ENCODE measurements at places on chromosomes 3 and 15.
A peak's percentile ranks its signal among the peaks of the same experiment; 100 is the strongest.

DNA sequence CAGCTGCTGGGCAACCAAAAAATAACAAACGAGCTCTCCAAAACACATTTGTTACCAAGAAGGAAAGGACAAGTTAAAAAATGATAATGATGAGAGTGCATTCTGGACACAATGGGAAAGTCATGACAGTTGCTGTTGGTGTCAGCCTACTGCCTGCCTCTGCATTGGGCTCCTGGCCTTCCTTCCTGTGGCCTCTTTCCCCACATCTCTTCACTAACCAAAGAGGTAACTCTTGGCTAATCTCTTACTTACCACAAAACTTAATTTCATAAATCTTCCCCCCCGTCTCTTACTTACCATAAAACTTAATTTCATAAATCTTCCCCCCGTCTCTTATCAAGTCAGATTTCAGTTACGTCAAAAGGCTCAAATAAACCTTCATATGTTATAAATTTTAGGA, 58.6 kb downstream of the AGTR1 start:
- no peak for DNase-seq

DNA sequence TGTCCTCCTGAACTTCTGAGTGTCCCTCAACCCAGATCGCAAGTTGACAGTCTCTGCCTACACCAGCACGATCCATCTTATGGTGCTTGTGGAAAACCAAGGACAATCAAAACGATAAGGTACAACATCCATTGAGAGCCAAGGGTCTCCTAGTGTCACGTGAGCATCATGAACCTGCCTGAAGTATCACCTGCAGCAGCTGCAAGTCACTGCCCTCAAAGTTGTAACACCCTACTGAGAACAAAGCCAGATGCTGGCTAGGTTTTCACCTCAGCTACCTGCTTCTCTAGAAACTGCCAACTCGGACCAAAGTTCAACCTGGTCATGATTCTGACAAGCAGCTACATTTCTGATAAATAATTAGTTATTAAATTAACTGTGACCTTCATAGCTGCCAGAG, 17.5 kb downstream of the C2CD4B start:
- no peak for DNase-seq

DNA sequence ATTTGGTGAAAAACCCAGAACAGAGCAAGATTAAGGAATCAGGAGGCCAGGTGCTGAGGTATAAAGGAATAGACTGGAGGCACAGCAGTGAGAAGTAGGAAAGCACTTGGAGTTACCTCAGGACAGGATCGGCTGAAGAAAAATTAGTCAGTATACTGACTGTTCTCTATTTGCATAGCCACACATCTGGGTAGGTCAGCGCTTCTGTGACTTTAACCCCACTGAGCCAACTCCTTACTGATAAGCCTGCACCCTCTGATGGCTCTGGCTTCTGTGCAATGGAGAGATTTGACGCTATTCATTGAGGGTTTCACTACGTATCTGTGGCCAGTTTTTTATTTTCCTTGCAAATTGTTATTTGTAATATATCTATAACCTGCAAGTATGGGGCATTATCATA, 22.3 kb downstream of the MECOM start:
- DNase-seq, result no peak

DNA sequence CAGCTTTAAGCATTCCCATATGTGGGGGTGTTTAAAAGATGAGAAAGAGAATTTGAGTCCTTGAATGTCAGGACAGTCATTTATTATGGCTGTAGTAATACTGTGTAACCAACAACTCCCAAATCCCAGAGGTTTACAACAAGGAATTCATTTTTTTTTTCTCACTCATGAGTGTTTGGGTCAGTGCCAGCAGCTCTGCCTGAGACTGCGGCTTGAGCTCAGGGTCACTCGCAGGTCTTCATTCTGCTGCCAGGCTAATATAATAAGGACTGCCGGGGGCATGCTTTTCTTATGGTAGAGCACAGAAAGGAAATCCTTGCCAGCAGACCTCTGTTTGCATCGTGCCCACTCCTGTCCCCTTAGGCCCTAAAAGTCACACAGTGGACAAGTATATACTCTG, 277.9 kb upstream of the LMCD1 start:
- DNase-seq, result no peak

DNA sequence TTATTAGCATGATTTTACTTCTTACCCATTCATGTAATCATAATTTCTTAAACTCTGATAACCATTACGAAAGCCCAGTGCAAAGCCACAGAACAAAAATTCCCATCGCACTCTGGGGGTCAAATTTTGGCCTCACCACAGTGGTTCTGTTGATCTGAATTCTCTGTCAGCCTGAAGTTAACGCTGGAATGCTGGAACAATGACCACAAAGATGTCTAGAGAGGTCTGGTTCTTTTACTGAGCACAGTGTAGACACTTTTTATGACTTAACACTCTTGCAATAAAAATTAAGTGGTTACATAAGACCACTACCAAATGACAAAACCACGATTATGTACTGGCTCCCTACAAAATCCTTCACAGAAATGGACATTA, 94.7 kb downstream of the PDZRN3 start:
- DNase-seq, result no peak

DNA sequence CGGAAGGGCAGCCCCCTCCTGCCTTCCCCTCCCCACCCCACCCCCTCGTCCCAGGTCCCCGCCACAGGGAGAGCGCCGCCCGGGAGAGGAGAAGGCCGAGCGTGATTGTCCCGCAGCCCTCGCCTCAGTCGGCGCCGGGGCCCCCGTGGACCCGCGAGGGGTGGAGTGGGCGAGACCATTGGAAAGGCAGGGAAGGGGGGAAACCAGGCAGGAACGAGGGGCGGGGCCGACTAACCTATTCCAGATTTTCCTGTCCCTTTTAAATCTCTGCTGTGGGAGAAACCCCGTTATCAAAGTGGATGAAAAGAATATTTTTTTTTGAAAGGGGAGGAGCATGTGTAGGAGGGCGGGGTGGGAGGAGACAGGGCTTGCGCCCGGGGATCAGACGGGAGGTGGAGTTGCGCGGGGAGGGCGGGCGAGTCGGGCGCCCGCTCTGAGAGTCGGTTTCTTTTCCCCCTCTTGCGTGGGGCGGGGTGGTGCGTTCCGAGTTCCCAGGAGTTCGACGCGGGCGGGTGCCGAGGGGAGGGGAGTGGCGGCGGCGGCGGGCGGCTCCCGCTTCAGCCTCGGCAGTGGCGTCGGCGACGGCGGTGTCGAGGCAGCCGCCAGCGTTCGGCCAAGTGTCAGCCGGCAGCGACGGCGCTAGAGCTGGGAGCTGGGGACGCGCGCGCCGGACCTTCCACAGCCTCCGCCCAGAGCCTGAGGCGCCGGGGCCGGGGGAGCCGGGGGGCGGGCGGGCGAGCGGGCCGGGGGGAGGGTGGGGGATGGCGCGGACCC, at the start of gene NECTIN3:
Gene NECTIN3 (plus strand): TSS at position 560 of the 774 bp plus-strand sequence. CDS start 202 bp downstream, at position 762.
- DNase-seq, result peak; percentile 86

DNA sequence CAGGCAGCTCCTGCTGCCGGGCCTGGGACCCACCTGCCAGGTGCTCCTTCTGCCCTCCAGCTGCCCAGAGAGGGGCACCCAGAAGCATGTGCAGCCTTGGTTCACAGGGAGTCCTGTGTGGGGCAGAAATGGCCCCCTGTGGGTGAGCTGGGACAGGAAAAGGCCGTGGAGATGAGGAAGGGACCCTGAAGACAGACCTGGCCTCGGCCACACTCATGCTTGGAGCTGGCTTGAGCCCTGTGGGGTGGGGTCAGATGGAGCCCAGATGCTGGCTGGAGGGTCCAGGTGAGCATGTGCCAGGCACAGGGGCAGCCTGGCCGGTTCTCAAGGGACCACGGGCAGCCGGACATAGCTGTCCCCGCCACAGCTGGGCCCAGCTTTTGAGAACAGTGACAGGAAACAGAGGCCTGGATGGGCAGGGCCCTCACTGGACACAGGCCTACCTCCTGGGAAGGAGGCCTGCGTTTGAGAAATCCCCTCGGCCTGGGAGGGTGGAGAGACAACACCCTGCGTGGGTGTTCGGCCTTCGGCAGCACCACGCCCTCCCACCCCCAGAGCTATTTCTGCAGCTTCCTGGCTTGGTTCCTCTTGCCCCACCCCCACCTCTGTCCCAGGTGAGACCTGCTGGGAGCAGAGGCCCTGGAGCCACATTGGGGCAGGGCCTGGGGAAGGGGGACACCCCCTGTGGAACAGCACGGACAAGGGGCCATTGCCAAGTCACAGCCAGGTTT, 132.6 kb upstream of the MEF2A start:
- no peak for DNase-seq

- DNase-seq, result no peak
These were observed 168.1 kb downstream of the VPS13C start for GRCh38 chr15:61892140-61892539.

- no peak for DNase-seq
These were observed 41.3 kb upstream of the ZBED2 start for GRCh38 chr3:111636366-111636885.

DNA sequence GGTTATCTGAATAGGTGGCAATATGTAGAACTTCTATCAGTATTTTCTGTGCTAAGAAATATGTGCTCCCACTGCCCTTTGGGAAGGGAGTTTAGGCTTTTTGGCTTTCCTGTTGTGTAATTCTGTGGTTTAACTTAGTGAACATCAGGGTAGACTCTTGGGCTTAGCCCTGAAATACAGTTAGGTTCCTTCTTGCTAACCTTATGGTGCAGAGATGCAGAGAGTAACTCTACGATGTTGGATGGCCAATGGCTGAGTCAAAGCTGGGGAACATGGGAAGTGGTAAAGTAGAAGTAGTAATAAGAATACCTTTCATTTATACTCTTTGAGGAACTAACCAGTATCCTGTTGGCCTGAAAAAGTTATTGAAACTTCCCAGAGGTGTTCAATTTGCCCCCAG, 80.8 kb upstream of the IL12A start:
- DNase-seq, result no peak

GRCh38 chr3:185366913-185367312, 4.0 kb downstream of the MAP3K13 start:
- DNase-seq, result no peak

DNA sequence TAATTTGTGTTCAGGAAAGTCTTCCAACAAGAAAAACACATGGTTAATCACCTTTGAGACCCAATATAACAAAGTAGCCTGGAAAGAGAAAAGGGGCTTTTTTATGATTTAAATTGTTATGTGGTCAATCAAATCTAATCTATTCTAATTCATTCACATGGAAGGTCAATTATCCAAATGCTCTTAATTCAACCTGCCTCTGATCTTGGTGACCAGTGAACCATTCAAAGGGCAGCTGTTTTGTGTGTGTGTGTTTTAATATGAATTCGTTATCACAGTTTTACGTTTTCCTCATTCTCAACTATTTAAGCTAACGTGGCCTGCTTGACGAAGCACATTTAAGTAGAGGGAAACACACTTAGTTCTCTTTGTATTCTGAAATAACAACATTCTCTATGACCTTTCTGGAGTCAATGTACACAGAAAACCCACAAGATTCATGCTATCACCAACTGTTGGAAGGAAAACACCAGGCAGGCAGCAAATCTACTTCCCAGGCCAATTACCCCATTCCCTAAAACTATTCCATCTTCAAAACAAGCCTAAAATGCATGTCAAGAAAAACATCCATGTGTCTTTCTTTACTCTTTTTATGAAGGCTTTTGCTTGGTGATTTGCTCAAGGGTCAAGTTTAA, 195.4 kb downstream of the SUCLG2 start:
- no peak for DNase-seq

GRCh38 chr3:172112734-172113120, 73.3 kb downstream of the FNDC3B start:
- DNase-seq, result no peak

DNA sequence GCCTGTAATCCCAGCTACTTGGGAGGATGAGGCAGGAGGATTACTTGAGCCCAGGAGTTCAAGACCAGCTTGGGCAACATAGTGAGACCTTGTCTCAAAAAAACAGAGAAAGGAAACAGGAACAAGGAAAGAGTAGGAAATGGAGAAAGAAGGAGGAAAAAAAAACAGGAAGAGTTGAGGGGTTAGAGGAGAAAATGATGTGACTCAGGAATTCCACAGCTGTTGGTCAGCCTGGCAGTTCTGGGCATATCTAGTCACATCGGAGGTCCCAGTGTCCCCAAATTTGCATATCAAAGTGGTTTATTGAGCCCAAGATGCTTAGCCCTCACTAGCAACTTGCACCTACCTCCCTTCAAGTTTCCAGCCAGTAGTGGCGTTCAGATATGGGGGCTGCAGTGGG, 18.8 kb upstream of the JMJD7 start:
- DNase-seq, result no peak

DNA sequence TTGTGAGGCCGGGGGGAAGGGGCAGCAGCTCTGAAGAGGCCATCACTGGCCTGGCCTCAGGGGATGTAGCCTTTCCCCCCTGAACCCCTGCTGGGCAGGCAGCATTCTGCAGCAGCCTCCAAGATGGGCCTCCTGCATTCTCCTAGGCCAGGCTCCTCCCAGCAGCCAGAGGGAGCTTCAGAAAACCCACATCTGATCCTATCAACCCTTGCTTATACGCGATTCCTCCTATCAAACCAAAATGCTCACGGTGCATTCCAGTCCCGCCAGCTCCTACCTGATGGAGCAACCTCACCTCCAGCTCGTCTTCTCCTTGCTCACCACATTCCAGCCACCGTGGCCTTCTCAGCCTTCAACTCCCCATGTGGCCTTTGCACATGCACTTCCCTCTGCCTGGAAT, 85.7 kb downstream of the MEGF11 start:
- no peak for DNase-seq

GRCh38 chr3:49718858-49719213, 648 bp downstream of the AMIGO3 start:
- DNase-seq, result no peak

DNA sequence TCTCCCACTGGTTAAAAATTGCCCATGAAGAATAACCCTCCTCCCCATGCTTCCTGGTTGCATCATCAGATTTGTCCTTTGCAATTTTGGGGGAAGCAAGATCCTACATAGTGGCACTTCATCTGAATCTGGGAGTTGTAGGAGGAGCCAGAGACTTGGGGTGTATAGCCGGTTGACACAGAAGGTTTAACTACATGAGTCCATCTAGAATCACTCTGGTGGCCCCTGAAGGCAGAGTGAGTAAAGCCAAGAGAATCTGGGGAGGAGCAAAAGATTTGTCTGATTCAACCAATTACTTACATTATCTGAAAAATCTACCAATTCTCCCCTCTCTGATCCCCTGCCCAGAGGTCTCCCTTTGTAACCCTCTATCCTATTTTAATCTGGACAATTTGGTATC, 50.1 kb downstream of the SYN2 start:
- DNase-seq, result no peak

DNA sequence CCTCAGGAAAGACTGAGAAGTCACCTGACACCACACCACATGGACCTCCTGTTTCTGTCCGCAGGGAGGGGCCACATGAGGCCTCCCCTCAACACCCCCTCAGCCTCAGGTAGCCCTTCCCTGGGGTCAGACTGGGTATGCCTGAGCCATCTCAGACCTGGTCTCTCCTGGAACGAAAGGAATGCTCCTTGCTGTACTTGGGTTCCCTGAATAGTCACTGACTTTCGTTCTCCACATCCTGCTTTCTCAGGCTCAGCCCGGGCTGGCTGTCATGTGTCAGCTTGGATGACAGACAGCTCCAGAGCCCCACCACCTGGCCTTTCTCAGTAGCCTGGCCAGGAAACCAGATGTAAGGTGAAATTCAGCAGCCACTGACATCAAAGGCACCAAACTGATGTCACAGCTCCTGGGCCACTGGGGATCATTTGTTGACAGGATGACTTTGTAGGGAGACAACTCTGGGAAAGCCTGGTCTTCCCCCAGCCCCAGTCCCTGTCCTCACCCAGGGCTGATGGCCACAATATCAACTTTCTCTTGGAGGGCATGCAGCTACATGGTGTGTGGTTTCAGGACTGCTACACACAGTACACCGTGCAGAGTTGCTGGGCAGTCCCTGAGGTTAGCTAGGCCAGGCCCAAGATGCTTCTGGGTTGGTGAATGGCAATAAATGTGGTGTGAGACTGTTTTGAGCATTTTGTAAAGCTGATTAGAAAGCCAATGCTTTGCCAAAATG, 141.4 kb upstream of the MRPS22 start:
- no peak for DNase-seq

GRCh38 chr3:186511245-186511644, 32.9 kb downstream of the CRYGS start:
- DNase-seq, result no peak

All from CD4-positive, CD25-positive, alpha-beta regulatory T cell (primary cell).